Stimulated activated CD8-positive, alpha-beta memory T cell treated with anti-CD3 and anti-CD28 coated beads, Interleukin-4, amount 100 ng/mL, for 48 hours (primary cell): ENCODE measurements at places on chromosomes 4 and X.

DNA sequence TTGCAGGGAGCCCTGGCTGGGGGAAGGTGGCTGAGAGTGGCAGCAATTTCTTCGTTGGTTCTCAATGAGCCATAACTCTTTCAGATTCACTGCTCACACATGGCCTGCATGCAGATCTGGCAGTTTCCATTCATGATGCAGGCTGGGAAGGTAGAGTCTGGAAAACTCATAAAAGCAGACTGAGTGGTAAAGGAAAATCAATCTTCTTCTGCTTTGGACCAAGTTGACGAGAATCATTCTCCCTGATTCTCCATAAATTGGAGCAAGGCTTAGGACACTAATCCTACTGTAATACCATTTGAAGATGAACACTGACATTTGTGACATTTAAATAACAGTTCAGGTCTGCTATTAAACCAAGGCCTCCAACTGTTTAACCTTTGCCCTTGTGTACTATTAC is 35.3 kb upstream of the HAND2 start:
- DNase-seq = no peak

DNA sequence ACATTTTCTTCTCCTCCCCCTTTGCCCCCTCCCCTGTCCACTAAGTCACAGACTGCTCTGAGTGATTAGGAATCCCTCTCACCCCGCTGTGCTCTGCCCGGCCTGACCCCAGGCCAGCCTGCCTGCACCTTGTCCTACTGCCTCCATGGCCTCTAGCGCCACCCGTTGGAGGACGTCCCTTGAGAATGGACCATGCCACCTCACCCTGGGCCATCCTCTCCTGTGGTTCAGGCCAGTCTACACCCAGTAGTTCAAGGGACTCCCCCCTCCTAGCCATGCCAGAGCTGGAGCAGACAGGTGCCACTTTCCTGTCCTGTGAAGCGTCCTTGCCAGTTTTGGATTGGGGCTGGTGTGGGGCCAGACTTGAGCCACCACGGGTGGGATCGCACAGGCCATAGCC is 9.7 kb upstream of the IRAK1 start:
- DNase-seq = no peak

DNA sequence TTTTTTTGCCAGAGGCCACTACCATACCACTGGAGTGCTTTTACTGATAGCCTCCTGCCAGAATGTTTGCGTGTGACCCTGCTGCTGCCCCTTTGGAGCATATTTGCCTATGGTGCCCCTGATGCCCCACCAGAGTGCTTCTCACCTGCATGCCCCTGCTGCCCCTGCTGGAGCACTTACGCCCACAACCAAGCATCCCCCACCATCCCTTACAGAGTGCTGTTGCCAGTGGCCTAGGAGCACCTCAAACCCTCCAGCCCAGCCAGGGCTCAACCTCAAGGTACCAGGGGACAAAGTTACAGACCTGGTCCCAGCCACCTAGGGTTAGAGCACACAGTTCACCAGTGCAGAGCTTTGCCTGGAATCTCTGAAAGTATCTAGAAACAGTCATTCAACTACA is 207.2 kb downstream of the CFAP299 start:
- DNase-seq = no peak

GRCh38 chr4:148025981-148026380 is 294.1 kb downstream of the ARHGAP10 start:
- no peak for DNase-seq

DNA sequence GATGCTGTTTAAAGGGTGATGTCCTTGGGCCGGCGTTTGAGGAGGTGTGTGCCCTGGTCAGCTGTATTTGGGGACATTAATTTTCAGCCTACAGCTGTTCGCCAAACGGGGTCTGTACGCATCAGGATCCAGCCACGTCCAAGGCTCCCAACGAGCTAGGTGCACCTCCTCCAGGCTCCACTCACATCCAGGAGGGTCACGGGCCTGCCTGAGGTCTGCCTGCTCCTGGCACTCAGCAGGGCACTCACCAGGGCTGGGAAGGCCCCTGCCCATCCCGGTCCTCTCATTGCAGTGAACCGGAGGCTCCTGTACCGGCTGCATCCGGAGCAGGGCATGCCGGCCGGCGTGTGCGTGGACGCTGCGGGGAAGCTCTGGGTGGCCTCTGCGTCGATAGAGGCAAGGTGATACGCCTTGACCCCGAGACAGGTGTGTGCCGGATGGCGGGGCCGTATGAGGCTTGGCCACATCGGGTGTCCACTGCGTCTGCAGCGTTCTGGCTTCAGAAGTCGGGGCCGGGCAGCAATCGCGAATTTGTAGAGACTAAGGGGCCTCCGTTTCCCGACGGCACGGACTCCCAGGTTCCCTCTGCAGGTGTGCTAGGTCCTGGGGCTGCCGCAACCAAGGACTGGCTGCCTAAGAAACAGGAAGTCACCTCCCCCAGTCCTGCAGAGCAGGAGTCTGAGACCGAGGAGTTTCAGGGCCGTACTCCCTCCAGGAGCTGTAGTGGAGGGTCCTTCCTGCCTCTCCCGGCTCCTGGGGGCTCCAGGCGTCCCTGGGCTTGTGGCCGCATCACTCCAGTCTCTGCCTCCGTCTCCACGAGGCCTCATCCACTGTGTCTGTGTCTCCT is 27.5 kb upstream of the PLCXD1 start:
- no peak for DNase-seq

- no peak for DNase-seq
These were observed 314.9 kb upstream of the TEX13C start for GRCh38 chrX:125004799-125005198.

- no peak for DNase-seq
These were observed 373.6 kb upstream of the NDST3 start for GRCh38 chr4:117660668-117661067.

DNA sequence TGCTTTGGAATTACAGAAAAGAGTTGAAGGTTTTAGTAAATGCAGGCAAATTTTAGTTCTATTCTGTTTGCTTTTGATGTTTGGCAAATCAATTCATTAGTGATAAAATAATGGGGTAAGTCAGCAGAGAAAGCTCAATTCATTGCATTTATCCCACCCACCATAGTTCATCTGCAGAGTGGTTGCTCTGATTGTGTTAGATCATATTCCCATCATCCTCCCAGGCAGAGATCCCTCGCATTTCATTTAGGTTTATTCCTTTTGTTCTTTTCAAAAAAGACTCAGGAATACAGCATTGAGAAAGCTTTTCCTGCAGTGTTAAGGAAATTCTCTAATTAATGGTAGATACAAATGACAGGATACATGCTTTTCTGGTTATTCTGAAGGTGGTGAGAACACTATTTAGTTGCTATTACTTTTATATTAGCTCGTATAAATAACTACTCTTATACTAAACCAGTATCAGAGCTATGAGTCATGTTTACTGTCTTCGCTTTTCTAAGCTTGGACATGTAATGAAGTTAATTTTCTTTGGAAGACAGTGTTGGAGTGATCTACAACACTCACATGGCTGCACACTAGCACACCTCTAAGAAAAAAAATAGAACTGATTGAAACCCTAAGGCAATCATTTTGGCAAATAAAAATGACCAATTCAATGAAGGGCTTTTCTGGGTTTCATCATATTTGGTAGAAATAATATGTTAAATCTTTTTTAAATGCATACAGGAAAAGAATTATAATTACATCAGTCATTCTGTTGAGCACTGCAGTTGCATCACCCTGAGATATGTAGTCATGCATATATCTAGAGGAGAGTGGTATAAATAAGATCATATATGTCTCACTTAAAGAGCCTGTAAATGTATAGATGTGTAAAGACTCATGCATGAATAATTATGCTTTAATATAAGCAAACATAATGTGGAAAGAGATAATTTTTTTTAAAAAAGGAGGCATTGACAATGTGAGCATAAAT is 351.6 kb downstream of the PCDH7 start:
- DNase-seq = no peak

DNA sequence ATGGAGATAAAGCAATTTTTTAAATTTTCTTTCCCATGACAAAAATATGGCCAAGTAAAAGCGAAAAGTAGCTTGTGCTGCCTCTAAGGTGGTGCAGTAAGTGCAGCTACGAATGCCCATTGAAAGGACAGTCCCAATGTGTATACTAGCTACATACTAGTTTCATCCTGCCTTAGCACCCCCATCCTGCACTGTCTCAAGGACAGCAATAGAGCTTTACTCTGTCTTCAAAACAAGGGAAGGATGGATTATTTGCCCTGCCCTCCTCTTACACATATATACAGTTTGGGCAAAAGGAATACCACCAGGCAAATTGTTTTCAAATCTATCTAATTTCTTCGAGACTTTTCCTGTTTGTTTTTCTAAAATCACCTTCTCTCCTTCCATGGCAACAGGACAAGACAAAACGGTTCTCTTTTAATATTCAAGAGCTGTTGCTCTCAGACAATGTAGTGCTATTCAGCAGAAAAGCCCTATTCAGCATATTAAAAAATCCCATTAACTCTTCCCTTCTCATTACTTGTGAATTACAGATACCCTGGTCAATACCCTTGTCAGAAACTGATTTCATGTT is 75.1 kb upstream of the SLC7A11 start:
- DNase-seq = no peak

GRCh38 chr4:10963241-10963640 is 278.7 kb upstream of the CLNK start:
- no peak for DNase-seq

- no peak for DNase-seq
These were observed 3.8 kb downstream of the TET2 start for GRCh38 chr4:105150503-105150902.
